ENCODE measurements at places on chromosomes 2 and 18.

GRCh38 chr18:48994044-48994651 lies 43.4 kb upstream of the SMAD7 start:
- DNase-seq: peak; percentile 62
- peaks cover 53% of the 10 kb centered on the region for H3K4me1 ChIP-seq
- no peaks in the 10 kb centered on the region for H3K27me3 ChIP-seq
- H3K36me3 ChIP-seq: no peaks in the 10 kb centered on the region
- H3K27ac ChIP-seq: no peak overlapping the region
- no peak overlapping the region for H3K4me3 ChIP-seq

DNA sequence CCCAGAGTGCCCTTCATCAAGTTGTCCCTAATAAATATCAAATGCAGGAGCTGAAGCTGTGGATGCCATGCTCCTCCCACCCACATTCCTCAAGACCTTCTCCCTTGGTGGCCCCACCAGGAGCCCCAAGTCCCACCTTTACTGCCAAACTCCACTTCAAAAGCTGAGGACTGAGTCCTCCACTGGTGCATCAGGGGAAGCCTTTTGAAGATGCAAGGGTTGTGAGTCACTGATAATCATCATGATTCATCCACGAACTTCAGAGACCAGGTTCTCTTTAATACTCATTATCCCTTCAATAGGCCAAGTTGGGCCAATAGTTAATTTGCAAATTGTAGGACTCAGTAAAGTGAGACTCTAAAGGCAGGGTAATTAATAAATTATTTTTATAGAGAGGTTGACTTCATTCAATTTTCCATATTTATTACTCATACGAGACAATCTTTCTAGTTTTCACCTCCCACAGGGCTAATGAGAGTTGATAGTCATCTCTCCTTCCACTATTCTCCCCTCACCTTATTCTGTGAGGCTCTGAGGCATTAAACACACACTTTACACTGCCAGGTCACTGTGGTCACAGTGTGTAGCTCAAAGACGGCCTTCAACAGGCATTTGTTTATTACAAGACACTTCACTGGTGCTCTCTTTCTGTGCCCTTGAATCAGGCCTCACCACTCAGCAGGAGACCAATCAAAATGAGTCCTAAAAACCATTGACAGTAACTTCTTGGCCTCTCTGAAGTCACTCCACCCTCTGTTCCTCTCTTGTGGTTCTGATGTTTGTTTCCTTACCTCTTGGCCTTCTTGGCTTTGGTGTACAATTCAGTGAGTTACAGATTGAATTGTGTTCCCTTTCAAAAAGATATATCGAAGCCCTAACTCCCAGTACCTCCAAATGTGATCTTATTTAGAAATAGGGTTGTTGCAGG lies 99.9 kb downstream of the TRIB2 start:
- H3K36me3 ChIP-seq: no peaks in the 10 kb centered on the region
- H3K4me1 ChIP-seq: peaks cover 3% of the 10 kb centered on the region
- DNase-seq: no peak
- no peaks in the 10 kb centered on the region for H3K27me3 ChIP-seq
- no peak overlapping the region for H3K4me3 ChIP-seq

GRCh38 chr2:177327009-177327408 lies 62.5 kb upstream of the NFE2L2 start:
- H3K4me3 ChIP-seq: no peak overlapping the region
- peaks cover 37% of the 10 kb centered on the region for H3K4me1 ChIP-seq
- no peaks in the 10 kb centered on the region for H3K36me3 ChIP-seq
- no peaks in the 10 kb centered on the region for H3K27me3 ChIP-seq

GRCh38 chr18:6370410-6370809 lies 44.3 kb downstream of the L3MBTL4 start:
- H3K27me3 ChIP-seq: no peaks in the 10 kb centered on the region
- H3K27ac ChIP-seq: no peak overlapping the region
- H3K4me3 ChIP-seq: no peak overlapping the region
- H3K4me1 ChIP-seq: peaks cover 5% of the 10 kb centered on the region
- H3K36me3 ChIP-seq: no peaks in the 10 kb centered on the region

DNA sequence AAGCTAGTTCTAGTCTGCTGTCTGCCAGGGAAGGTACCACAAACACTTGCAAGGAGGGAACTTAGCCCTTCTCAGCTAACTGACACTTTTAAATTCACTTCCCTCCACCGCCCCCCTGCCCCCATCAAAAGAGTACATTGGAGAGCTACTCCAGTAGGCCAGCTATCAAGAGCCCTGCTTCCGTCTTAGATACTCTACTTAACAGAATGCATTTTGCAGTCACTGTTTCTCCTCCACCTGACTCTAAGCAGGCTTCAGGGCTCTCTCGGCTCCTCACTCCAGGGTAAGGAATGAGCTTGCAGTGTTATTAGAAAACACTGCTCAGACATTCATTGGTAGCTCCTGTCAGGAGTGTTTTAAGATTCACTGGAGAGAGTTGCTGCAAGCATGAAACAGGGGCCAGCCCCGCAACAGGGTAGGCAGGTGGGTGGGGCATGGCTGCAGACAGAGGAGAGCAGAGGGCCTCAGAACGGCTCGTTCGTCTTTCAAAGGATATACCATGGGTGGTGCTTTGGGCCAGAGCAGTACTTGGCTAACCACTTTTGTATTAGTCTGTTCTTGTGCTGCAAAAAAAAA lies 35.3 kb upstream of the PDCL3 start:
- peaks cover 4% of the 10 kb centered on the region for H3K4me1 ChIP-seq
- H3K36me3 ChIP-seq: no peaks in the 10 kb centered on the region
- peaks cover 3% of the 10 kb centered on the region for H3K27me3 ChIP-seq
- no peak for DNase-seq
- no peak overlapping the region for H3K4me3 ChIP-seq

- no peak for DNase-seq
- no peak overlapping the region for H3K4me3 ChIP-seq
- no peaks in the 10 kb centered on the region for H3K4me1 ChIP-seq
- H3K27ac ChIP-seq: no peak overlapping the region
- no peaks in the 10 kb centered on the region for H3K27me3 ChIP-seq
Measured at GRCh38 chr2:169523681-169524080, 14.2 kb downstream of the KLHL41 start.

GRCh38 chr2:169925968-169926367 lies 98.7 kb downstream of the UBR3 start:
- no peak overlapping the region for H3K4me3 ChIP-seq
- H3K4me1 ChIP-seq: no peaks in the 10 kb centered on the region
- DNase-seq: no peak
- H3K36me3 ChIP-seq: peaks cover 16% of the 10 kb centered on the region
- no peak overlapping the region for H3K27ac ChIP-seq

GRCh38 chr2:9984871-9985480 lies 33.5 kb downstream of the GRHL1 start:
- peaks cover 3% of the 10 kb centered on the region for H3K4me1 ChIP-seq
- no peaks in the 10 kb centered on the region for H3K27me3 ChIP-seq
- no peaks in the 10 kb centered on the region for H3K36me3 ChIP-seq
- peak overlapping the region; percentile 40 for H3K27ac ChIP-seq
- peak; percentile 50 for DNase-seq

- H3K4me3 ChIP-seq: no peak overlapping the region
- H3K4me1 ChIP-seq: no peaks in the 10 kb centered on the region
- no peak for DNase-seq
- peaks cover 3% of the 10 kb centered on the region for H3K27me3 ChIP-seq
- H3K36me3 ChIP-seq: no peaks in the 10 kb centered on the region
- H3K27ac ChIP-seq: no peak overlapping the region
Measured at GRCh38 chr18:79857082-79857671, 59.4 kb downstream of the KCNG2 start.

GRCh38 chr2:177538323-177538722 lies 145.8 kb downstream of the AGPS start:
- H3K36me3 ChIP-seq: peaks cover 4% of the 10 kb centered on the region
- H3K27me3 ChIP-seq: no peaks in the 10 kb centered on the region
- H3K27ac ChIP-seq: no peak overlapping the region
- no peaks in the 10 kb centered on the region for H3K4me1 ChIP-seq

DNA sequence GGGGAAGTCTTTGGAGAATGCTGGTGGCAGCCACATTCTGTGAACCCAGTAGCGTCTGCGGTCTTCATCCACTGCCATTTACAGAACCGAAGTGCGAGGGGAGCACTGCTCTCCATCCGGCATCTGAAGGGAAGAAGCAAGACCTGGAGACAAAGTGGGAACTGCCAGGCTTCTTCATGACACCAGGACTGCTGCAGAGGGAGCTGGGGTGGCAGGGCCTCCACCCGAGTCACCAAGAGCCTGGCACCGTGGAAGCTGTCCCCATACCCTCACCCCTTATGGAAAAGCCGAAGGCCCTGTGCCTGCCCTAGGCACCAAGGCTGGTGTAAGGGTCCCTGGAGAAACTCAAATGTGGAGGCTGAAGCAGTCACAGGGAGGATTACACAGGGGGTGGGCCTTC lies 79.8 kb downstream of the CIB4 start:
- DNase-seq: no peak
- H3K27me3 ChIP-seq: peaks cover 90% of the 10 kb centered on the region
- H3K36me3 ChIP-seq: no peaks in the 10 kb centered on the region
- H3K27ac ChIP-seq: no peak overlapping the region

DNA sequence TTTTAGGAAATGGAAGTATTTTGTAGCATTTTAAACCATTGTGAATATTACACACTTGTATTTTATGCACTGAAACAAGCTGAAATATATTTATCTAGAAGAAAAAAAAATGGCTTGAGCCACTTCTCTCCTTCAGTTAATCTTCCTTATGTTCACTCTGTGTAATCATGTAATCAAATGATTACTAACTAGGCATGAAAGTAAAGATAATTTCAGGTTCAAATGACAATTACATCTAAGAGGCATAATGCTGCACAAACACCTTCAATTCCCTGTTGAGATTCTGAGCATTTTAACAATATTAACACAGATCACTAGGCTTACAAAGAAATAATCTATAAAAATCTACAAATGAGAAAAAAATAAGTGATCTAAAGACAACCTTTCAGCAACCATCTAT lies 119.6 kb upstream of the ITGB6 start:
- H3K27ac ChIP-seq: no peak overlapping the region
- H3K27me3 ChIP-seq: no peaks in the 10 kb centered on the region
- no peak for DNase-seq
- H3K36me3 ChIP-seq: no peaks in the 10 kb centered on the region

GRCh38 chr2:237059155-237059875 lies 26.4 kb upstream of the COPS8 start:
- no peaks in the 10 kb centered on the region for H3K4me1 ChIP-seq
- no peak overlapping the region for H3K4me3 ChIP-seq
- H3K36me3 ChIP-seq: no peaks in the 10 kb centered on the region
- no peaks in the 10 kb centered on the region for H3K27me3 ChIP-seq

- no peak overlapping the region for H3K4me3 ChIP-seq
- peaks cover 9% of the 10 kb centered on the region for H3K27me3 ChIP-seq
- H3K36me3 ChIP-seq: no peaks in the 10 kb centered on the region
- H3K4me1 ChIP-seq: no peaks in the 10 kb centered on the region
- H3K27ac ChIP-seq: no peak overlapping the region
Measured at GRCh38 chr2:120847700-120848321, 112.1 kb downstream of the GLI2 start.

GRCh38 chr18:26617151-26617554 lies 68.8 kb upstream of the KCTD1 start:
- no peaks in the 10 kb centered on the region for H3K27me3 ChIP-seq
- H3K36me3 ChIP-seq: no peaks in the 10 kb centered on the region
- no peak overlapping the region for H3K27ac ChIP-seq

- DNase-seq: no peak
- H3K4me1 ChIP-seq: peaks cover 7% of the 10 kb centered on the region
- H3K36me3 ChIP-seq: peaks cover 9% of the 10 kb centered on the region
- H3K27ac ChIP-seq: no peak overlapping the region
- H3K27me3 ChIP-seq: no peaks in the 10 kb centered on the region
Measured at GRCh38 chr18:23191232-23191631, 55.9 kb downstream of the CABLES1 start.

DNA sequence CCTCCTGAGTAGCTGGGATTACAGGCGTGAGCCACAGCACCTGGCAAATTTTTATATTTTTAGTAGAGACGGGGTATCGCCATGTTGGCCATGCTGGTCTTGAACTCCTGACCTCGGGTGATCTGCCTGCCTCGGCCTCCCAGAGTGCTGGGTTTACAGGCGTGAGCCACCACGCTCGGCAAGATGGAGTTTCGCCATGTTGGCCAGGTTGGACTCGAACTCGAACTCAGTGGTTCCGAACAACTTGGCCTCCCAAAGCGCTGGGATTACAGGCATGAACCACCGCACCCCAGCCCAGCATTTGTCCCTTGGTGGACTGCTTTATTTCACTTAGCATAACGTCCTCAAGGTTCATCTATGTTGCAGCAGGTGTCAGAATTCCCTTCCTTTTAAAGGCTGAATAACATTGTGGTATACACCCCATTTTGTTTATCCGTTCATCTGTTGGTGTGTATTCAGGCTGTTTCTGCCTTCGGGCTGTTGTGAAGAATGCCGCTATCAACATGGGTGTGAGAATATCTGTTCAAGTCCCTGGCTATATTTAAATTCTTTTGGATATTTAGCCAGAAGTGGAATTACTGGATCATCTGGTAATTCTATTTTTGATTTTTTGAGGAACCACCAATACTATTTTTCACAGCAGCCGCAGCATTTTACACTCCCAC lies 1.2 kb upstream of the CENPA start:
- H3K27ac ChIP-seq: no peak overlapping the region
- H3K27me3 ChIP-seq: no peaks in the 10 kb centered on the region
- H3K4me3 ChIP-seq: no peak overlapping the region

DNA sequence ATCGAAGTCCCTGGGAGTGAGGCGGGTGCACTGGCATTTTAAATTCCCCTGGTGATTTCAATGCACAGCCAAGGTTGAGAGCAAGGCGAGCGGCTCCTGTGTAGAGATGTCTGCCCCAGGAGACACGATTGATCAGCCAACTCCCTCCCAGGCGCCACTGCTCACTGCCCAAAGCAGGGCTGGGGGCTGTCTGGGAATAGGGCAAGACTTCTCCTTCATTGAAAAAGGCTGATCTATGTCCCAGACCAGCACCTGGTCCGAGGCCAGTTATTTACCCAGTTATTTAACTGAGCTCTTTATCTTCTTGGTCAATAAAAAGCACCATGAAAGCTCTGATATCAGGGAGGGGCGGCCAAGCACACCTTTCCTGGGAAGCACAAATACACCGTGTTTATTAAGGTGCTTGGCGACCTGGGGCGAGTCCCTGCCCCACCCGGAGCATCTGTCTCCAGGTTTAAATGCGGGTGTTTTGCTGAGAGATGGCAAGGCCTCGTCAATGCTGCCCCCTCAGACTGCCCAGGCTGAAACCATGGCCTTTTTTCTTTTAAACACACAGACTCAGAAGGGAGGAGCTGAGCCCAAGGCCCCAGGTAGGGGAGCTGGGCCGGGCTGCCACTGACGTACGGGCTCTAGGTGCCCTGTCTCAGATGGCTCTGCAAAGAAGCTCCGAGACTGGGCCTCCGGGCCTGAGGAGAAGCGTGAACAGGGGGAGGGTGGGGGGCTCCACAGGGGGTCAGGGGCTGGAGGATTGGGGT lies 73.9 kb upstream of the HPCAL1 start:
- H3K36me3 ChIP-seq: no peaks in the 10 kb centered on the region
- peak; percentile 76 for DNase-seq
- peaks cover 43% of the 10 kb centered on the region for H3K4me1 ChIP-seq
- peak overlapping the region; percentile 66 for H3K27ac ChIP-seq
- no peaks in the 10 kb centered on the region for H3K27me3 ChIP-seq

DNA sequence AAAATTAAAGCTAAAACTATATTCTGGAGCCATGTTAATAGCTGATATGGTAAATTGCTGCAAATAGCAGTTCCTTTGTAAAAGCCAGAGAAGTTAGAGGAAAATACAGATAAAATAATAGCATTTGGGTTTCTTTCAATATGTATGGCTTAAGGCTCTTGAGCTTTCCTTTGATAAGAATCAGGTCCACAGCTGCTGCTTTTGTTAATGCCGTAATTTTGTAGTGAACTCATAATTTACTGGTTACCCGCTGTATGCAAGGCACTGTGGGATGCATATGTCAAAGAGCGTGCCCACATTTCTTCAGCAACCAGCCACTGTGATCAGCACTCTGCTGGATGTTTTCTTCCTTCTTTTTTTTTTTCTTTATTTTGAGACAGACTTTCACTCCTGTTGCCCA lies 79.1 kb downstream of the MOGAT1 start:
- H3K36me3 ChIP-seq: no peaks in the 10 kb centered on the region
- no peak overlapping the region for H3K27ac ChIP-seq
- H3K4me1 ChIP-seq: peaks cover 11% of the 10 kb centered on the region
